ENCODE measurements at places on chromosomes 16 and 17. TPM values are rescaled to one million over a fixed set of nuclear protein-coding genes. Genes with fewer than 3 reads are reported as not detected.

- peak; percentile 86 for DNase-seq
Observed at GRCh38 chr17:55433029-55433628, 11.5 kb upstream of the MMD start.

- DNase-seq: no peak
Observed at GRCh38 chr16:82655720-82656490, 29.1 kb downstream of the CDH13 start.

DNA sequence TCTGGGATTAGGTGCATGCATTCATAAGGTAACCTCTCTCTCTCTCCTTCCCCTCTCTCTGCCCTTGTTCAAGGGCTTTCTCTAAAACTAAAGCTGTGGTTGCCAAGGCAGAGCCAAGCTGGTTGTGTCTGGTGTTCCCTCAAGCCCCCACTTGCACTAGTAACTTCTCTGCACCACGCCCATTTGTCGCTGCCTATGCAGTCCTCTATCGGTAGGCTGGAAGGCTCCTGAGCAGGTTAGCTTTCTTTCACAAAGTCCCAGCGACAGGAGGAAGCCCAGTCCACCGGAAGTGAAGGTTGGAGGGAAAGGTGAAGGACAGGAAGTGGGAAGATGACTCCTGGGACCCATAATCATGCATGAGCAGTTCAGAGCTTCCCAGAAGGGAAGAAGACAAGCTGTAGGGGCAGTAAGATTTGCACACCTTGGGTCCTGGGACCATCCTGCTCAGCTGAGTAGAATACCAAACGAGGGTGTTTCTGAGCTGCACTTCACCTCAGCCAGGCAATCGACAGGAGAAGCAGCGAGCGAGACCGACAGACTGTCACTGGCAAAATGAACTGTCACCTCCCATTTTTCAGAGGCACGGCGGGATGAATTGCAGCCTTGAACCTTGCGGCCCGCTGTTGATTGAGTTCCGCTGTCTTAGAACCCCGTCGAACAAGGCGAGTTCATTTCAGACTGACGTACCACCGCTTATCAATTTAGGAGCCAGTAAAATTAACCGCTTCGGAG lies 14.7 kb upstream of the SKAP1 start:
- peak; percentile 26 for DNase-seq

GRCh38 chr16:27676839-27677238 lies 126.9 kb downstream of the KATNIP start:
- peak; percentile 26 for DNase-seq

DNA sequence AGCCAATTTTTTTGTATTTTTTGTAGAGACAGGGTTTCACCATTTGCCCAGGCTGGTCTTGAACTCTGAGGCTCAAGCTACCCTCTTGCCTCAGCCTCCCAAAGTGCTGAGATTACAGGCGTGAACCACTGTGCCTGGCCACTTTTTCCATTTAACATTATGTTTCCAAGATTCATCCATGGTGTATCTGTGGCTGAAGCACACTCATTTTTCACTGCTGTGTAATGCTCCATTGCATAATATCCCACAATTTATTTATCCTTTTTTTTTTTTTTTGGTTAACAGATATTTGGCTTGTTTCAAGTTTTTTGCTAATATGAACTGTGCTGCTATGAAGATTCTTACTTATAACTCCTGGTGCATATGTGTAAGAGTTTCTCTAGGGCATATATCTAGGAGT lies 1.9 kb upstream of the NUP93 start:
- DNase-seq: no peak

Gene EPX
- not detected for total RNA-seq

Gene ACE
- total RNA-seq: 2.1 TPM

Measured in M059J (cell line).